ENCODE measurements at places on chromosomes 11 and 22.

GRCh38 chr11:129861702-129862522, 33.5 kb downstream of the NFRKB start:
- peak; percentile 90 for DNase-seq

- DNase-seq: peak; percentile 32
These were observed 411.9 kb downstream of the SOX6 start for GRCh38 chr11:15944460-15944859.

GRCh38 chr11:20253796-20254195, 93.5 kb upstream of the DBX1 start:
- no peak for DNase-seq

- peak; percentile 79 for DNase-seq
These were observed 7.3 kb downstream of the NEAT1 start for GRCh38 chr11:65429724-65430405.

DNA sequence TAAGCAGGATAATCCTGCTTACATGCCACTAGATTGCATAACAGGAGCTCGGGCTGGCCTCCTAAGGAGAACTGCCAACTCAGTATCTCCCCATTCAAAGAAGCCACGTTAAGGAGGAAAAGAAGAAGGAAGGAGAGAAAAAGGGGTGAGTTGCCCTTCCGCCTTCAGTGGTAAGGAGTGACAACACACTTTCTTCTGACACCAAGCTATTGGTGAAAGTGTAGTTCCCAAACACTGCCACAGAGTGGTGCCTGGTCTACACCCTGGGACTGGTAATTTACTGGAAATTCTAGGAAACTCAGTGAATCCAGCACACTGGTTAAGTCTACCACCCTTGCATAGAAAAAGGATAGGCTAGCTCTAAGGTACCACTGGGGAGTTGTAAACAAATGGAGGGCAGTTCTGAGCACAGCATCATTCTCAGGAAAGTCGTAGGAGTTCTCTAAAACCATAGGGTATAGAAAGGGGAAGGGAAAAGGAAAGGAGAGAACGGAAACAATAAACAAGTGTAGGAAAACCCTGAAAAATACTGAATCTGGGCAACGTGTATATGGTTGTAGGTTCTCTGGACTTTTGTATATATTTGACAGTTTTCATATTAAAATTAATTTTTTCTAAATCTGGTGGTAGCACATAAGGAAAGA, 58.2 kb downstream of the RRAS2 start:
- DNase-seq: peak; percentile 52
